ENCODE measurements at places on chromosomes 11 and 22. TPM values are rescaled to one million over a fixed set of nuclear protein-coding genes. Genes with fewer than 3 reads are reported as not detected.

DNA sequence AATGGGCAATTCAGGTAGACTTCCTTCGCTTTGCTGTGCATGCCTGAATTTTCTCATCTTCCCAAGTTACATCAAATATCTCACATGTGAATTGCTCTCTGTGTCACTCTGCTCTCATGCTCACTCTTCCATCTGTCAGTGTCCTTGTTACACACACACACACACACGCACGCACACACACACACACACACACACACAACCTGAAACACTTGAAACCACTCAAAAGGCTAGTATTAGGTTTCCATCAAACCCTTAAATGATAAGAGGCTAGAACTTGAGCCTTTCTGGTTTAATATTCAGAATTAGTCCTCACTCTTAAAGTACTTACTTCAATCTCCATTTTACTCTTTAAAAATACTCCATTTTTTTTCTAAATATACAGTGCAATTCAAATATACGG, 282.4 kb downstream of the C11orf87 start:
- no peak for DNase-seq

GRCh38 chr11:12417691-12418611, 40.6 kb downstream of the PARVA start:
- no peak for DNase-seq

- DNase-seq, result no peak
These were observed 17.8 kb upstream of the RAG2 start for GRCh38 chr11:36615826-36616225.

DNA sequence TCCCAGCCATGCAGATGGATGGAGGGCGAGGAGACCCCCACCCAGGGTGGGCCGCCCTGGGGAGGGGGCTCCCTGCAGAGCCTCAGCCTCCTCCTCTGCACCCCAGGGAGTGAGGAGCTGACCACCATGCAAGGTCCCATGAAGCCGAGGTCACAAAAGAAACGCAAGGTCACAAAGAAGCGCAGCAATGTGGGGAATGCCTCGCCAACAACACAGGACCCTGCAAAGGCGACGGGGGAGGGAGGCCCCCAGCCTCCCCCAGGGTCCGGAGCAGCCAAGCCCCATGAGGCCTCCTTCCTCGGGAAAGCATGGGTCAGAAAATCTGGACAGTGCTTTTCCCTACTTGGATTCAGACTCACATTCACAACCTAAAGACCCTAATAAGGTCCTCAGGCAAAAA, 191.5 kb downstream of the BRD1 start:
- DNase-seq, result no peak

DNA sequence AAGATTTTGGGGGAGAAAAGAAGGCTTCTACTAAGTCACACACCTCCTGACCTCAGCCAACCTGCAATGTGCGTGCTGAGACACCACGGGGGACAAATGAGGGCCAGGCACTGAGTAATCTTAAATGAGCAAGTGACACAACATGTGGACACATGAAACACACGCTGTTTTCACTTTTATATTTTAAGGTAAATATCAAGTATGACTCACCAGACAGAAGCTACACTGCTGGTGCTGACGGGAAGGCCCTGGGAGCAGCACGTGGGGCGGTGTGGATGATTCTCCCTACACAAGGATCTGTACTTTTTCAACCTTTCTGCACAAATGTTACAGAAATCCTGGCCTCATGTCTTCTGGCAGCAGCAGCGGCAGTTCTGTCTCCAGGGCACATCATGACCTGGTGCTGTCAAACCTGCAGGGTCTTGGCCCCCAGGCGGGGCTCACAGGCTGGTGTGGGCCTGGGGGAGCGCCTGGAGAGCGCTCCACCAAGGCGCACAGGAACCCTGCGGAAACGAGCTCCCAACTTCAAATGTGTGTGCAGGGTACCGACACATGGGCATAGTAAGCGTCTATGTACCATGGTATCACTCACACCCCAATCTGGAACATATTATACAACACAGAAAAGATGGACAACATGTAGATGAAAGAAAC, 61.7 kb downstream of the DGCR2 start:
- DNase-seq, result no peak

The DGCR6 gene
- polyA plus RNA-seq, result 12.8 TPM

GRCh38 chr11:126917531-126918204, 82.9 kb downstream of the KIRREL3 start:
- no peak for DNase-seq

DNA sequence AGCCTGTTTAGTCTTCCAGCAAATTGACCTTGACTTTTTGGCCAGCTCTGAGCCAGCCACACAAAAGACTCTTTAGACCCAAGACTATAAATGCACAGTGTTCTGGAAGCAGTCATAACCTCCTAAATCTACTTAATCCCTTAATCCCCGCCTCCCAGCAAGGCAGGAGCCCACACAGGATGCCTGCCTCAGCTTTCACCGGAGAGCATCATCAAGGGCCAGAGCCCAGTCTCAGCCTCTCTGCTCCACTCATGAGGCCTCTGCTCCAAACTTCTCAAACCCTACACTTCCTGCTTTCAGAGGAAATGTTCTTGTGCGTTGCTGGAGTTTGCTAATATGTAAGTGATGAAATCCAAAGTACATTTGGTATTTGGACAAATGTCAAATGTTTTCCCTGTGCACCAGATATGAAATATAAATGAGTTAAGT, 57.9 kb upstream of the FSHB start:
- no peak for DNase-seq

DNA sequence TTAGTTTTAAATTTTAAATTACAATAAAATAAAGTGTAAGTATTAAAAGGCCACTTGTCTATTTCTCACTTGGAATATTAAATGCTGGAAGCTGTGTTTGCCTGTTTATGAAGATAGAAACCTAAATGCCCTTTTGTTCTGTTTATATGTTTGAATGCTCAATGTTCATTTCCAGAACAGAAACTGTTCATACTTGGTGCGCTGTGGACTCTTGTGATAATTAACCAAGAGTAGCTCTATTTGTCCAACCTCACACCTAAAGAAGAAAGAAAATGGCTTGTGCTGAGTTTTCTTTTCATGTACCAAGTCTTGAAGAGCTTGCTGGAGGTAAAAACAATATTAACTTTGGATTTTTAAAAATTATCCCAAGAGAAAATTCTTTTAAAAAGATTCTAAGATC, 5.7 kb downstream of the C11orf54 start:
- no peak for DNase-seq
